ENCODE measurements at places on chromosomes 4 and X.

DNA sequence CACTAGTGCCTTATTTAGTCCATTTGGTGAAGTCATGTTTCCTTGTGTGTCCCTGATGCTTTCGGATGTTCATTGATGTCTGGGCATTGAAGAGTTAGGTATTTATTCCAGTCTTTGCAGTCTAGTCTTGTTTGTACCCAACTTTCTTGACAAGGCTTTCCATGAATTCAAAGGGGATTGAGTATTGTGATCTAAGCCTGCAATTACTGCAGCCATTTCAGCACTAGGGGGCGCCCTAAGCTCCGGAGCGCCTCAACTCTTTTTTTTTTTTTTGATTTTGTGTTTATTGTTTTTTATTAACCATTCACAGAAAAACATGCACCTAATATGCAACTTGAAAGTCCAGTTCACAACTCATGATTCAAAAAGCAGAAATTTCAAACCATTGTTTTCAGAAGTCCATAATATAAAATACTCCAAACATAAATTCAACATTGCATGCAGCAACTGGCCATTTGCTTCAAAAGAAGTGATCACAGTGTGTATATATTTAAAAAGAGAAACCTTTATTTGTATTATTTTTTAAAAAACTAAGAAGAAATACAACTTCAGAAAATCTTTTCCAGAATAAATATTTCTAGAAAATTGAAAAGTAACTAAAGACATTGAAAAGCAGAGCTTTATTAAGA is 59.2 kb downstream of the PTPN13 start:
- DNase-seq = peak; percentile 4

GRCh38 chr4:108543359-108543968 is 76.9 kb upstream of the RPL34 start:
- no peak for DNase-seq

DNA sequence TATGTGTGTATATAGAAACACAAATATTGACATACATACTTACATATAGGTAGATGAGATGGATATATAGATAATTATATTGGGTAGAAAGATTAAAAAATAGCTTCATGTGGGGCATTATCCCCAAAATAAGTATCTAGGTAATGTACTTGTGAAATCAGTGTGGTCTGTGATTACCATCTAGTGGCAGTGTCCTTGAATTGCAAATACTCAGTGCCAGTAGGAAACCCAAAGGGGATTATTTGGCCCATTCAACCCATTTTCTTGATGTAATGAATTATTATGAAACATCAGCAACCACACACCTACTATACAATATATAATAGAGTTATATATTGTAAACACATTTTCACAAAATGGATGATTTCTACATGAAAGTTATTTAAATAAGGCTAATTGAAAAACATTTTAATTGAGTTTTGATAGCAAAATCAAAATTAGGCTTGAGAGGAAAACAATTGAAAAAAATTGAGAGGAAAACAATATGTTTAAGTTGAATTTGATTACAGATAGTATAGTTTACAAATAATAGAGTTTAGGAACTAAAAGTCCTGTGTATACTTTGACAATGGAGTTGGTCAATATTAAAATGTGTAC is 389.4 kb downstream of the GALNTL6 start:
- no peak for DNase-seq

DNA sequence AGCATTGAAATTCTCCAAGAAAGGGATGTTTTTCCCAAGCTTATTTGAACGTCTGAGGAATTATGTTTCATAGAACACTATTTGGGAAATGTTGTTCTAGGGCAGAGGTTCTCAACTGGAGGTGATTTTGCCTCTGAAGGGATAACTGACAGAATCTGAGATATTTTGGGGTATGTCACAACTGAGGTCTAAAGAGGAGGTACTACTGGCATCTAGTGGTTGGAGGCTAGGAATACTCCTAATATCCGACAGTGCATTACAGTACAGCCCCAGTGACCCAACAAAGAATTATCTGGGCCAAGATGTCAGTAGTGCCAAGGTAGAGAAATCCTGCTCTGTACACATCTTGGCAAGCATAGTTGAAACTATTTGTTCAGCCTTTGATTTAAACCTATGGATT is 6.4 kb downstream of the HSPA4L start:
- no peak for DNase-seq

- no peak for DNase-seq
Observed at GRCh38 chr4:6824071-6824470, 41.5 kb downstream of the KIAA0232 start.

- DNase-seq = no peak
Observed at GRCh38 chrX:18272222-18272621, 51.5 kb upstream of the BEND2 start.

- no peak for DNase-seq
Observed at GRCh38 chrX:107777536-107777832, at the start of gene NCBP2L. Gene NCBP2L (plus strand): TSS chrX:107777733. CDS start chrX:107794221, 16,488 bp downstream.

- no peak for DNase-seq
Observed at GRCh38 chrX:2388669-2389068, 112.1 kb downstream of the DHRSX start.

DNA sequence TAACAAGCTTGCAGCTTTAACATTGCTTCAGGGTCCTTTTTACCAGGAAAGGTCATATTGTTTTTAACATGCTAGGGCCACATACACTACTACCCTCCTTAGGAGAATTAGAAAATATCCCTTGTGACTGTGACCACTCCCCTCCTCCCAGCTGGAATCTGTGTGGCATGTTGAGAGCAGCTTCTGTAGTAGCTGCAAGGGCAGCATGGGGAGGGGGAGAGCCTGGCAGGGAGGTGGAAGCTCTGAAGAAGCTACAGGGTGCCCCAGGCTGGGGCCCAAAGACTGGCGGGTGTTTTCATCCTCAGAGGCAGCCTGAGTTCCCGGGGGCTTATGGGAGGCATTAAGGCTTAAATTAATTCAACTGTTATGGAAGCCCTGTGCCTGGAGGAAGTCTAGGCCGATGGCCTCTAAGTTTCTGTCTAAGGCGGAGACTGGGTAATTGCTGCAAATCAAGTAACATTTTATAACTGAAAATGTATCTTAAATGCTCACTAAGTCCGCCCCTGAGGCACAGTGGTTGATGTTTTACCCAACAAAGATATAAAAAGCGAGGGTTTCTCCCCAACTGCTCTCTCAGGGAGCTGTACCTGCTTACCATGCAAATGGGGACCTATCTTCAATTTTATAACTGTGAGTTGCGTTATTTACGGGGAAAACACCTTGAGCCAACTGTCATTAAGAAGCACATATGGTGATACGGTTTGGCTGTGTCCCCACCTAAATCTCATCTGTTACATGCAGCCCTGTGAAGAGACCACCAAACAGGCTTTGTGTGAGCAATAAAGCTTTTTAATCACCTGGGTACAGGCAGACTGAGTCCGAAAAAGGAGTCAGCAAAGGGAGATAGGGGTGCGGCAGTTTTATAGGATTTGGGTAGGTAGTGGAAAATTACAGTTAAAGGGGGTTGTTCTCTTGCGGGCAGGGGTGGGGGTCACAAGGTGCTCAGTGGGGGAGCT is 37.4 kb upstream of the STS start:
- no peak for DNase-seq

GRCh38 chrX:141733371-141733770 is 34.8 kb upstream of the SPANXD start:
- no peak for DNase-seq

- no peak for DNase-seq
Observed at GRCh38 chr4:180567080-180567479, 1676.1 kb upstream of the TENM3 start.

GRCh38 chr4:41451961-41452360 is 86.0 kb upstream of the LIMCH1 start:
- no peak for DNase-seq

- DNase-seq = no peak
Observed at GRCh38 chr4:52840531-52841370, 21.4 kb upstream of the RASL11B start.

- DNase-seq = no peak
Observed at GRCh38 chr4:141254326-141254725, 33.6 kb downstream of the ZNF330 start.
